ENCODE measurements at places on chromosomes 2 and 18.

GRCh38 chr2:58641001-58641400 lies 399.9 kb upstream of the FANCL start:
- DNase-seq, result no peak

- no peak for DNase-seq
Observed at GRCh38 chr2:44126106-44126797, 42.4 kb upstream of the PPM1B start.

DNA sequence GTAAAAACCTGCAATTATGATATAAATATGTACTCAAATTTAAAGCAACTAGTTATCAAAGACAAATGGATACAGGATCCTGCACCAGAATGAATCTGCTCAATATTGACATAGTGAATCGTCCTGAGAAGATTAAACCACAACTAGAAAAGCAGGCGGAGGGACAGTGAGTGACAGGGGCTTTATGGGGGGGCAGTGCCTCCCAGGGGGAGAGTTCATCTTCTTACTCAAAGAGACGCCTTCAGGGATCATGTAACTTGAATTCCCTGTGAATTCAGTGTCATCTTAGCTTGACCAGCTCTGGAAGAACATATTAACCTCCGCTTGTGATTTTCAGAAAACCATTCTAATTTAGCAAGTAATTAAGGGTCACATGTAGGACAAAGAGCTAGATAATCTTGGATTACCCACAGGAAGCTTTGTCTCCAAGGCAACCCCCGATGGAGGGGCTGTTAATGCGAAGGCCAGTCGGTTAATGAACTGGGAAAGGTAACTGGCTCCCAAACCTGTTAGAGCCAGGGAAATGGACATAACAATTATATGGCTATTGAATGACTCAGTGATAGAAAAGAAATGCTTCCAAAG lies 17.4 kb upstream of the LMAN1 start:
- DNase-seq, result no peak

DNA sequence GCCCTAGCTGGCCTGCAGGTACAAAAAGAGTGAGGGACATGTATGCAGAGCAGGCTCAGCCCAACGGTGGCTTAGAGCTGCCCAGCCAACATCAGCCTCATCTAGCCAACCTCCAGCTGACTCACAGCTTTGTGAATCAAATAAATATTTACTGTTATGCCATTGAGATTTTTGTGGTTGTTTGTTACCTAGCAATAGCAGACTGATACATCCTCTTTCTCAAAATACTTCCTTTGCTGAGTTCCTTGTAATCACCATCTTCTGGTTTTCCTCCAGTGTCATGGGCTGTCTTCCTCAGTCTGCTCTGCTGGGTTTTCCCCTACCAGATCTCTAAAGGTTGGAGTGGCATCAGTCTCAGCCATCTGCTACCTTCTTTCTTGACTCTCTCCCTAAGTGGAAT lies 126.6 kb upstream of the SLC1A4 start:
- no peak for DNase-seq

DNA sequence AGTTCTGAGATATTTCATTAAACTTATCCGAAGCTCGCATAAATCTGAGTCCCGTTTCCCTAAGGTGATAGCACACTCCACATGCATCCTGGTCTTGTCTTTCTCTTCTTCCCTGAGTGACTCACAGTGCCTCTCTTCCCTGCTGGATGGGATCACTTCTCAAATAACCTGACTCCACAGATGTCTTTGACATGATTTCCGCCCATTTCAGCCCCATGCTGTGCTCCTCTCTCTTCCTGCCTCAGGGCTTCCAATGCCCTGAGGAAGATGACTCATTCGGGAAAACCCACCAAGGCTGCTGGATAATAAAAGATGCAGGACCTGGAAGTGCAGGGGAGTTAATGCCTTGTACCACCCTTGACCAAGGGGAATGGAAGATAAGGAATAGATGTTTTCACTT lies 441.7 kb upstream of the SOX11 start:
- DNase-seq, result no peak
